Nucleus accumbens (tissue), 56 donors: ENCODE measurements at places on chromosomes 12 and 14.

- DNase-seq = no peak
These were observed 192.3 kb upstream of the FSCB start for GRCh38 chr14:44699391-44699790.

GRCh38 chr12:2319737-2320506, 267.1 kb downstream of the CACNA1C start:
- DNase-seq = no peak

DNA sequence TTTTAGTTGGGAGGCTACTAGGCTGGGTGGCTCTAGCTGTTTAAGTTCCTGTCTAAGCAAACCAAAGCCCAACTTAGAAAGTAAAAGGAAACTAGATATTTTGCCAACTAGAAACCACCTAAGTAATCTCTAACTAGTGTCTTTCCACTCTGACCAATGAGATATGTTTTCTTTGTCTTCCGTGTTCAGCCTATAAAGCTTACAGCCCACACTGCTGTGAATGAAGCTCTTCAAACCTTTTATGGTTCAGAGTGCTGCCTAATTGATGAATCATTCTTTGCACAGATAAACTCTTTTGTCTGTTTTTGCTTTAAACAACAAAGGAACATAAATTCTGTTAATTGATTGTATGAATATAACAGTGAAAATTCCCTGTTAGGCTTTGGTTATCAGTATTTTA, 66.1 kb downstream of the FUT8 start:
- no peak for DNase-seq

GRCh38 chr12:131687346-131688125, 23.4 kb upstream of the SFSWAP start:
- no peak for DNase-seq

DNA sequence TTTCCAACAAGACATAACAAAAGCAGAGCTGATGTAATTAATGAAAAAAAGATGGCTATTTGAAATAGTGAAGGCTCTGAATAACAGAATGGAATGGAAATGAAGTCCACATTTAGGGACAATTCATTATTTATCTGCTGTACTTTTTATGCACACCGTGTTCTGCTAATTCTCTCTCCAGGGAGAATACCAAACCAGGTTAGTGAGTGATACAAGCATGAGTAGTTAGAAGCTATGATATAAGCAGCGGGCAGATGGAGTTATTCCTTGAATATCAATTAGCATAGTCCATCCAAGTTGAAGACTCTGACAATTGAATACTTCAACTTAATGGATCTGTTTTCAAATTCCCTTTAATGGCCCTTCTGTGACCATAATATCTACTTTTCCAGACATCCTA, 162.1 kb upstream of the TMTC2 start:
- no peak for DNase-seq

DNA sequence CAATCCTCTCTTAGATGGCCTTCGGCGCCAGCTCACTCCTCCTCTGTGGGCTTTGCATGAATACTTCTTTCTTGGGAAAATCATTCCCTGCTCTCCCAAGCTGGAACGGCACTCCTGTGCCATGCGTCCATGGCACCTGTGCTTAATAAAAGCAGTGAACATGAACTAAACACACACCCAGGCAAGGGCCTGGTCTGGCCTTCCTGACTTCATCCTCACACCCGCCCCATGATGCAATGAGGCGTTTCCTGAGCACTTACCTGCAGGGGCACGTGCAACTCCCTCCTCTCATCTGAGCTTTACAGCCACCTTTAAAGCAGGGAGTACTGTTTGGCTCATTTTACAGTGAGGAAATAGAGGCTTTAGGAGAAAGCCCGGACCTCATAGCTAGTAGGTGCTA, 219.8 kb downstream of the SLC41A2 start:
- DNase-seq = no peak

DNA sequence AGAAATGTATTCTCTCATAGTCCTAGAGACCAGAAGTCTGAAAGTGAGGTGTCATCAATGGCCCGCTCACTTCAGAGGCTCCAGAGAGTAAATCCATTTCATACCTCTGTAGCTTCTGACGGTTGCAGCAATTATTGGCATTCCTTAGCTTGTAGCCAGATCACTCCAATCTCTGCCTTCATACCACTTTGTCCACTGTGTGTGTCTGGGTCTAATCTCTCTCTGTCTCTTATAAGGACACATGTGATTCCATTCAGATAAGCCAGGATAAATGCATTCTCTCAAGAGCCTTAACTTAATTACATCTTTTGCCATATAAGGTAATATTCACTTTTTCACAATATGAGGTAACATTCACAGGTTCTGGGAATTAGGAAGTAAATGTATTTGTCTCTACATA, 365.7 kb downstream of the GXYLT1 start:
- DNase-seq = no peak

- DNase-seq = no peak
These were observed 30.1 kb downstream of the SPRING1 start for GRCh38 chr12:116707751-116708150.
